Trophoblast cell (in vitro differentiated cells and primary cell): ENCODE measurements at places on chromosomes 5 and 9.

DNA sequence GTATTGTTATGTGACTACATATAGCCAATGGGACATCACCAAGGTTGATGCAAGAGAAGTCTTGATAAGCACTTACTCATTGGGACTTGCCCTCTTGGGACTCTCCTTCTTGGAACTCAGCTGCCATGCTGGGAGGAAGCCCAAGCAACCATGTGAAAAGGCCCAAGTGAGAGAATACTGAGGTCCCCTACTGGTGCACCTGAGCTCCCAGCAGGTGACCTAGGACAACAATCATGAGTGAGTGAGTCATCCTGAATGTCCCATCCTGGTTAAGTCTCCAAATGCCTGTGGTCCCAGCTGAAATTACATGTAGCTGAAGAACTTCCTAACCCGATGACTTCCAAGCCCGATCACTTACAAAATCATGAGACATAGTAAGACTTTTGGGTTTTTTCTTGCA lies 260.7 kb downstream of the ICE1 start:
- no peaks in the 10 kb centered on the region for H3K4me1 ChIP-seq
- no peak for DNase-seq
- no peaks in the 10 kb centered on the region for H3K36me3 ChIP-seq
- H3K27me3 ChIP-seq, result no peaks in the 10 kb centered on the region
- no peak overlapping the region for H3K27ac ChIP-seq
- H3K4me3 ChIP-seq, result no peak overlapping the region

DNA sequence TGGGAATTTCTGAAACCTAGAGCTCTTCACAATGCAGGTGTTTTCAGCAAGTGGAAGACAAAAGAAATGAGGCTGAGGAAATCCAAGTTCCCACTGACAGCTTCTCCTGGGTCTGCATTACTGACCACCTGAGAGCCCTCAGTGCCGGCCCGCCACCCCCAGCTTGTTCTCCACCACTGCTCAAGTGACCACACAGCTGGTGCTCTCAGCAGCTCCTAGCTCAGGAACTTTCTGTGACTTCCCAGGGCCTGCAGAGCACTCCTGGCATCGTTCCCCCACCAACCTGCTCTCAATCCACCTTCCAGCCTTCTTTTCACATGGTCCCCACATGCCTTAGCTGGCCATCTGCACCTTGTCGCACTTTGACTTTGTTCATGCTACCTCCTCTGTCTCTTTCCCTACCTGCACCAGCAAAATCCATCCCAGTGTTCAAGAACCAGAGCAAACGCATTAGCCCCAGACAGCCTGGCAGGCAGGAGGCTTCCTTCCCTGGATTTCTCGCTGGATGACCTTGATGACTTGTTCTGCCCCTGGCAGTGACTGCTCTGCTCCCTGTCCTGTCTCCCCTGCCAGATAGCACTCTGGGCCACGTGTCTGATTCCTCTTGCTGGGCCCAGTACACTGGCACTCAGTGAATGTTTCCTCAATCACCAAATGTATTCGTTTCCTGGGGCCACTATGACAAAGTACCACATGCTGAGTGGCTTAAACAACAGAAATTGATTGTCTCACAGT lies 35.1 kb upstream of the NANS start:
- H3K27ac ChIP-seq, result no peak overlapping the region
- peaks cover 34% of the 10 kb centered on the region for H3K36me3 ChIP-seq
- H3K27me3 ChIP-seq, result no peaks in the 10 kb centered on the region
- no peak for DNase-seq
- H3K4me1 ChIP-seq, result no peaks in the 10 kb centered on the region
- no peak overlapping the region for H3K4me3 ChIP-seq

GRCh38 chr5:39608024-39608423 lies 183.2 kb upstream of the DAB2 start:
- H3K36me3 ChIP-seq, result no peaks in the 10 kb centered on the region
- DNase-seq, result no peak
- no peak overlapping the region for H3K27ac ChIP-seq
- H3K27me3 ChIP-seq, result no peaks in the 10 kb centered on the region
- no peak overlapping the region for H3K4me3 ChIP-seq

DNA sequence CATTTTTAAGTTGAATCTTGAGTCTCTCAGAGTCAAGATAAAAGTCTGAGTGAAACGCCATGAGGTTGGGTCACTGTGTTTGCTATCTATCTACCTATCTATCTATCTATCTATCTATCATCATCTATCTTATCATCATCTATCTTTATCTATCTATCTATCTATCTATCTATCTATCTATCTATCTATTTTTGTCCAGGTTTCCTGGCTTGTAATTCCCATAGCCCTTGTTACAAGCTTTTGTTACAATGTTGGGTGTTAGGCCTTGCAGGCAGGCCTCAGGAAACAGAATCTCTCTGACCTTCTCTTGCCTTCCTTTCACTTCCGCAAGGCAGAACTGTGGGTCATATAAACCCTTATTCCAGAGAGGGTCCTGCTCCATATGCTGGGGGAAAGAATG lies 12.6 kb upstream of the KIAA1958 start:
- H3K27ac ChIP-seq, result no peak overlapping the region
- no peaks in the 10 kb centered on the region for H3K4me1 ChIP-seq
- H3K27me3 ChIP-seq, result no peaks in the 10 kb centered on the region
- DNase-seq, result no peak

- peak; percentile 73 for DNase-seq
- no peak overlapping the region for H3K4me3 ChIP-seq
- no peaks in the 10 kb centered on the region for H3K27me3 ChIP-seq
- H3K4me1 ChIP-seq, result peaks cover 7% of the 10 kb centered on the region
These were observed 155.6 kb upstream of the VLDLR start for GRCh38 chr9:2465921-2466460.

DNA sequence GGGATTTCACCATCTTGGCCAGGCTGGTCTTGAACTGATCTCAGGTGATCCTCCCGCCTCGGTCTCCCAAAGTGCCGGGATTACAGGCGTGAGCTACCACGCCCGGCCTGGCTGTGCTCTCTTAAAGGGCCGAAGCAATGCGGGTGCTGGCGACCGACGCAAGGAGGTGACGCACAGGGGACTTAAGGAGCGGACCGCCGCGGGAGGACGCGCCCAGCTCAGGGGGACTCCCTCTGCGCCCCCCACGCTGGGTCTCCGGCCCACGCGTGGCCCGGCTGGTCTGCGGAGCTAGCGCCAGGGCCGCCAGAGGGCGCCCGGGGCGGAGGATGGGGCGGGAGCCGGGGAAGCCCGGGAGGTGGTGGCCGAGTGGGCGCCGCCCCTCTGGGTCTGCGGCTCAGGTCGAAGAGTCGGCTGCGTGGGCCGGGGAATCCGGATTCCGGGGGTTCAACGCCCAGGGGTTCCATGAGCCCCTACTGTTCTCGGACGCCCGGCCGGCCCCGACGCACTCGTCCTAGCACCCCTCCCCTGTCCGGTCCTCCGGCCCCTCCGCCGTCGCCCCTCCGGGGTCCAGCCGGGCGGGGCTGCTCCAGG lies 502 bp upstream of the CERCAM start:
- H3K36me3 ChIP-seq, result peaks cover 16% of the 10 kb centered on the region
- H3K27me3 ChIP-seq, result no peaks in the 10 kb centered on the region
- peak overlapping the region; percentile 96 for H3K4me3 ChIP-seq
- peak overlapping the region; percentile 70 for H3K27ac ChIP-seq
- peaks cover 45% of the 10 kb centered on the region for H3K4me1 ChIP-seq
- peak; percentile 91 for DNase-seq

DNA sequence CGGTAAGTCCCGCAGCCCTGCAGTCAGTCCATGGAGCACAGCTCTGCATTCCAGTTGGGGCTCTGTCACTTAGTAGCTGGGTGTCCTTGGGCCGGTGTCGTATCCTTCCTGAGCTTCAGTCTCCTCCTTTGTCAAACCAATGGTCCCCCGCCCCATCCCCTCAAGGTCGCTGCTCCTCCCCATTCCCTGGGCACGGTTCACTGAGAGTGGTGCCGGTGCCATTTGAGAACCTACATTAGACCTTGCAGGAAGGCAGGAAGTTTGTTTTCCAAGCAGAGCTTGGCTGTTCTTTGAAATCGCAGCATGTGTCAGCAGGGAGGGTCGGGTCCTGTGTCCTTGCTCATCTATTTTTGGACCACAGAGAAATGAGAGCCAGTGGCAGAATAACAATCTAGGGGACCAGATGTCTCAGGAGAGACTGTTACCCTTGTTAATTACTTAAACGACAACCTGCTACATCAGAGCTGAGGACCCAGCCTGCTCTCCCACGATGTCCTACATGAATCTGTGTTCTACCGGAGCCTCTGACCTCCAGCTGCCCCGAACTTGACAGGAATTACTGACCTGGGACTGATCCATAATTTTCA lies 21.7 kb upstream of the BARHL1 start:
- H3K4me3 ChIP-seq, result no peak overlapping the region
- DNase-seq, result no peak
- H3K27me3 ChIP-seq, result no peaks in the 10 kb centered on the region
- no peaks in the 10 kb centered on the region for H3K36me3 ChIP-seq
- no peak overlapping the region for H3K27ac ChIP-seq

- no peaks in the 10 kb centered on the region for H3K27me3 ChIP-seq
- DNase-seq, result no peak
- H3K36me3 ChIP-seq, result no peaks in the 10 kb centered on the region
- H3K4me3 ChIP-seq, result no peak overlapping the region
- H3K4me1 ChIP-seq, result no peaks in the 10 kb centered on the region
These were observed 92.4 kb upstream of the CPLX2 start for GRCh38 chr5:175778951-175779503.

GRCh38 chr9:133489253-133490190 lies 10.6 kb upstream of the SLC2A6 start:
- DNase-seq, result no peak
- H3K4me1 ChIP-seq, result no peaks in the 10 kb centered on the region
- no peaks in the 10 kb centered on the region for H3K27me3 ChIP-seq
- H3K4me3 ChIP-seq, result no peak overlapping the region
- H3K36me3 ChIP-seq, result no peaks in the 10 kb centered on the region

DNA sequence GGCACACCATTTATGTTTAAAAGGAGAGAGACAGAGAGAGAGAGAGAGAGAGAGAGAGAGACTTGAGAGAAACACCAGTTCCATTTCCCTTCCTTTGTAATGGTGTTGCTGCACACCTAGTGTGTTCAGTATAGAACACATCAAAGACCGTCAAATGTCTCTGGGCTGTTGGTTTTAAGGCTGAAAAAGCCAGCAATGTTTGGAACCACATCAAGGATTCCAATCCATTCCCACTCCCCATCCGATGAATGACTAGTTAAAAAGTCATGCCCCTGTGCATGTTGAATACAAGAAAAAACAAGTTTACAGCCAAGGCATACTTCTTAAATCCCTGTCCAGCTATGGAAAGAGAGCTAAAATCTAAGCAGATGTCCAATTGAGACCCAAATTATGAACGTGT lies 83.0 kb upstream of the IFNE start:
- H3K36me3 ChIP-seq, result no peaks in the 10 kb centered on the region
- no peaks in the 10 kb centered on the region for H3K4me1 ChIP-seq
- no peak for DNase-seq
- no peak overlapping the region for H3K27ac ChIP-seq

GRCh38 chr5:149166128-149166527 lies 24.8 kb downstream of the ABLIM3 start:
- no peak overlapping the region for H3K27ac ChIP-seq
- no peak overlapping the region for H3K4me3 ChIP-seq
- H3K36me3 ChIP-seq, result no peaks in the 10 kb centered on the region
- H3K27me3 ChIP-seq, result no peaks in the 10 kb centered on the region

- DNase-seq, result no peak
- no peak overlapping the region for H3K27ac ChIP-seq
- no peaks in the 10 kb centered on the region for H3K27me3 ChIP-seq
- H3K36me3 ChIP-seq, result no peaks in the 10 kb centered on the region
- H3K4me3 ChIP-seq, result no peak overlapping the region
These were observed 29.8 kb upstream of the PJA2 start for GRCh38 chr5:109439590-109439989.

GRCh38 chr5:94577466-94578245 lies 40.7 kb downstream of the KIAA0825 start:
- no peaks in the 10 kb centered on the region for H3K27me3 ChIP-seq
- no peaks in the 10 kb centered on the region for H3K4me1 ChIP-seq
- no peak for DNase-seq
- no peaks in the 10 kb centered on the region for H3K36me3 ChIP-seq
- H3K4me3 ChIP-seq, result no peak overlapping the region

- no peak overlapping the region for H3K4me3 ChIP-seq
- no peak for DNase-seq
- no peaks in the 10 kb centered on the region for H3K4me1 ChIP-seq
- no peak overlapping the region for H3K27ac ChIP-seq
- H3K27me3 ChIP-seq, result no peaks in the 10 kb centered on the region
These were observed 259.9 kb downstream of the SYK start for GRCh38 chr9:91061506-91061905.

- DNase-seq, result no peak
- no peak overlapping the region for H3K27ac ChIP-seq
- H3K4me3 ChIP-seq, result no peak overlapping the region
- no peaks in the 10 kb centered on the region for H3K27me3 ChIP-seq
- no peaks in the 10 kb centered on the region for H3K36me3 ChIP-seq
These were observed 124.2 kb downstream of the TLE1 start for GRCh38 chr9:81565144-81565543.

GRCh38 chr9:70587201-70587600 lies 172.7 kb upstream of the KLF9 start:
- peaks cover 3% of the 10 kb centered on the region for H3K4me1 ChIP-seq
- H3K27me3 ChIP-seq, result no peaks in the 10 kb centered on the region
- no peak for DNase-seq
- H3K36me3 ChIP-seq, result no peaks in the 10 kb centered on the region

- H3K27ac ChIP-seq, result no peak overlapping the region
- no peaks in the 10 kb centered on the region for H3K27me3 ChIP-seq
- H3K4me3 ChIP-seq, result no peak overlapping the region
- no peak for DNase-seq
- no peaks in the 10 kb centered on the region for H3K36me3 ChIP-seq
These were observed 78.2 kb downstream of the LURAP1L start for GRCh38 chr9:12853051-12853450.

DNA sequence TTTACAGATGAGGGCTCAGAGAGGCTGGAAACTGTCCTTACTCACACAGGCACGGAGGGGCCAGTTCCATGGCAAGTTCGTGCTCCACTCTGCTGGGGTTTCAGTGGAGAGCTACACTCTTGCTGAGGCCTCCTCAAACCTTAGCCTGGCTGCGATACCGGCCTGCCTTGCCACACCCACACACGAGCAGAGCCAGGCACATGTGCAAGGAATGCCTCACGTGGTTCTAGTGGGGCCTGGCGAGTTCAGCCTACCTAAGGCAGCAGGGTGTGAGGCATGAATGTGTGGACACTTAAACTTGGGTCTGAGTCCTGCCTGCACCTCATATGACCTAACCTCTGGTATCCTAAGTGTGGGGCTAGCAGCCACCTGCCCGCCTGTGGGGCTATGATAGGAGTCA lies 21.5 kb upstream of the PRDM12 start:
- H3K27me3 ChIP-seq, result no peaks in the 10 kb centered on the region
- H3K4me3 ChIP-seq, result no peak overlapping the region

DNA sequence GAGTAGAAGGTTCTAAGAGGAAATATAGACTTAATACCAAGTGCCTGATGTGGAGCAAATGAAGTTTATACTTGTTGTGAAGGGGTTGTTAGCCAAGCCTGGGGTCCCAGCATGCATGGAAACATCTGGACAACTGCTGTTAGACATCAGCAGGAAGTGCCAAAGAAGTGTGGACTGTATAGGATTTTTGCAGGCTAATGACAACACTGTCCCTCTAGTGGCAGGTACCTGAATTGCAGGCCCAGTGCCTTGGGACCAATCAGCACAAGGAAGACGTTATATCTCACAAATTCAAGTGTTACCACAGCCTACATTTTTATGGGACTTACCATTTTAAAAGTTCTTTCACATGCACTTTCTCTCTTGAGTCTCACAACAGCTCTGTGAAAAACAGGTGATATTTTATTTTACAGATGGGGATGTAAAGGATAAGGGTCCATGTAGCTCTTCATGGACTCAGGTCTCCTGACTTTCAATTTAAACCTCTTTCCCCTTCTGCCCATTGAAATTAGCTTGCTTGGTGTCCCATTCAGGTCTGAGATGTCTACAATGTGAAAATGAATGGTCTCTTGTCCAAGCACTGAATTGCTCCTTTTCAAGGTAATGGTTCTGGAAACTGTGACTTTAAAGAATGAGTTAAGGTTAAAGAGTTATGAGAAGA lies 89.0 kb upstream of the MAP1B start:
- no peaks in the 10 kb centered on the region for H3K4me1 ChIP-seq
- H3K27ac ChIP-seq, result no peak overlapping the region
- no peak overlapping the region for H3K4me3 ChIP-seq
- no peaks in the 10 kb centered on the region for H3K27me3 ChIP-seq
